ENCODE measurements at places on chromosomes 12 and 14.

- DNase-seq: no peak
These were observed 1.4 kb upstream of the DNAJC14 start for GRCh38 chr12:55830601-55831446.

DNA sequence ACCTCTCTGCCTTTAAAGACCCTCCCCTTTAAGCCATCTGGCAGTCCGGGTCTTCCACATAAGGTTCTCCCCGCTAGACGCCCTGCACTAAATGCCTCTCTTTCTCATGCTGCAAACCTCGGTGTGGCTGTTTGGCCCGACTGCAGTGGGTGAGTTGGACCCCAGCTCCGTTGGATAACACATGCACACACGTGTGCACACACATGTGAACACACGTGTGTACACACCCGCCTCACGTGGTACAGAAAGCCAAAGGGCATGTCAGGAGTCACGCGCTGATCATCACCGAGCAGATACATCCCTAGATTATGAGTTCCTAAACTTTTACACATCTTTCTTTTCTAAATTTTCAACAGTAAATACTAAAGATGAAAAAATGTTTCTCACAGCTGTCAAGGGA, 68.3 kb downstream of the RIMBP2 start:
- DNase-seq: no peak

DNA sequence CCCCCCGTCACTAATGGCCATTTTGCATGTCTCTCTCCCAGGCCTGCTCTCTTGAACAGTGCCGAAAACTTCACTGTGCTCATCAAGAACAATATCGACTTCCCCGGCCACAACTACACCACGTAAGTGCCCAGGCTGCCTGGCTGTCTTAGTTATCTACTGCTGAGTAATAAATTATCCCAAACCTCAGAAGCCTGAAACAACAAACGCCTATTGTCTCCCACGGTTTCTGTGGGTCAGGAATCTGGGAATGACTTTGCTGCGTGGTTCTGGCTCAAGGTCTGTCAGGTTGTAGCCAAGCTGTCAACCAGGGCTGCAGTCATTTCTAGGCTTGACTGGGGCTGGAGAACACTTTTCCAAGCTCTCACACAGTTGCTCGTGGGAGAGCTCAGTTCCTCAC, 32.6 kb downstream of the P2RX7 start:
- peak; percentile 27 for DNase-seq

DNA sequence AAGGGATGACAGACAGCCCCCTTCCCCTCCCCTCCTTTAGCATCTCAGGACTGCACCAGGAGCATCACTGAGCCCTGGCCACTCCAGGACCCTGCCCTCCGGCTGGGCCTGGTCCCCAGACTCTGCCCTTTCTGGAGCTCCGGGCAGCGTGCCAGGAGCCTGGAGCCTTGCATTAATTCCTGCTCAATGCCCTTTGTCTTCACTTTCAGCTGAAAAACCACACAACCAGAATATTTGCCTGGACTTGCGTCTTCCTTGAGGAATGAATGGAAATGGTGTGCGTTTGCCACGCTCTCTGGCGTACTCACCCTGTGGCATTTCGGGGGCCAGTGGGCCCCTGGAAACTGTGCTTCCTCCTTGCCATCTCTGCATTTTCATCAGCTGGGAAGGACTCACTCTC, 8.5 kb upstream of the RFLNA start:
- DNase-seq: peak; percentile 43

DNA sequence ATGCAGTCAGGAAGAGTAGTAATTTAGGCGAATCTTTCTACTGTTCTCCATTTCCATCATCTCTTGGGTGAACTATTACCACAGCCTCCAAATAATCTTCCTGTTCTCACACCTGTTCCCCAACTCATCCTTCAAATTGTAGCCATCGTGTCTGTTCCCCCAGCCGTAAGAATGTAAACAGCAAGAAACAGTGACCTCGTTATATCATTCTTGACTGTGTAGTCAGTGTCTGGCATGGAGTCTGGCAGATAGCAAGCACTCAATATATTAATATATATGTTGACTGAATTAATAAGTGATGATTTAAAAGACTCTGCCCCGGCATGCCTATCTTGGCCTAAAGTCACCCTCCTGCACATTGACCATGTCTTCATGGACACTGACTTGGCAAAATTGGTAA, 20.3 kb downstream of the PDE6H start:
- DNase-seq: no peak

- no peak for DNase-seq
These were observed 59.9 kb downstream of the ZFYVE21 start for GRCh38 chr14:103775506-103775905.

DNA sequence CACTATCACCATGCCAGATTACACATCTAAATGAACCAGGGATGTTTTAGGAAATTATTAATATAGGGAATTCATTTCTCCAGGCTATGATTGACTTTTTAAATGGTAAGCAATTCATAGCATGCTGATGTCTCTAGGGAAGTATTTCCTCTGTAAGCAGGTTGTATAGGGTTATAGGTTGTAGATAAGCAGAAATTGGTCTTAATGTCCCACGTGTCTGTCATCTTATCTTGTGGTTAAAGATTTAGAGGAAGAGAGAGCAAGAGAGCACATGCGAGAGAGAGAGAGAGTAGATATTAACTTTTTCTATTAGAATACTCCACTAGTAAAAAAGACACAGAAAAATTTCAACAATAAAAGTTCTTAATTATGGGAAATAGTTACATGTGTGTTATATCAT, 32.6 kb downstream of the TRHDE start:
- no peak for DNase-seq

GRCh38 chr12:117847371-117847770, 121.4 kb downstream of the KSR2 start:
- no peak for DNase-seq

- DNase-seq: peak; percentile 78
These were observed at the start of gene GPR132 for GRCh38 chr14:105065280-105066228. Gene GPR132, minus strand, starts transcription at chr14:105065430. Its CDS starts 10,010 bp downstream, at chr14:105055420.

- DNase-seq: no peak
These were observed 188.5 kb downstream of the KIF26A start for GRCh38 chr14:104326848-104327247.

DNA sequence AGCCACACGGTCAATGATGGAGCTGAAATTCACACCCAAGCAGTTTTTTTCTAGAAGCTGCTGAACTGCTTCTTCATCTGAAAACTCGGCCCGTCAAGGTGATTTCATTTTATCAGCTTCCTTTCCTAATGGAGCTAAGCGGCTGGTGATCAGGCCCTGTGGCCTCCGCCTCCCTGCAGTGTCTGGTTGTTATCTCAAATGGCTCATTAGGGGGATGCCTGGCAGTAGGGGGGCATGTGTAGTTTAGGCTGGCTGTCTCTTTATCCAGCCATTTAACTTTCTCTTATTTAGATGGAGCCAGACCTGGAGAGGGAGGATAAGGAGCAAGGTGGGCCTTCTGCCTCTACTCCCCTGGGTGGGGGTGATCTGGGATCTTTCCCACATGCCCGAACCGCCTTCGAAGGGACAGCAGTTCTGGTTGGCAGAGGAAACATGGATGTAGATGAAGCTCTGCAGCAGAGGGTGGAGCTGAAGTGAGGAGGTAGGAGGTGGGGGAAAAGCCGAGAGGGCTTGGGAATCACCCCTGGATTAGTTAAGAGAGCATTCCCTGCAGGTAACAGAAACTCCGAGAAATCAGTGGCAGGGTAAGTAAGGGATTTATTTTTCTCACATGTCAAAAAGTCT, 64.4 kb downstream of the TGFB3 start:
- no peak for DNase-seq

DNA sequence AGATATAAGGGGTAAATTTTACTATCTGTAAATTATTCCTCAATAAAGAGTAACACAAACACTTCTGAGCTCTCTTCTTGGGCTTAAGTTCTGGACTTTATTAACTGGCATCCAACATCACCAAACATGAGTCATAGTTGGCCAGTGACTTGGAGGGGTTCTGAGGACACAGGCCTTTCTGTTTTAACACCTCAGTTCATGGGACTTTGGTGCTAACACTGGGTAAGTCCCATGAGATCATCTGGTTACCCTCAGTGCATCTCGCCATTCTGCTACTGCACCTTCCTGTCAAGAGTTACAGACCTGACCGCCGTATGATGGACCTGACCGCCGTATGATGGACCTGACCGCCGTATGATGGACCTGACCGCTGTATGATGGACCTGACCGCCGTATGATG, 9.9 kb downstream of the SLC15A4 start:
- peak; percentile 35 for DNase-seq

DNA sequence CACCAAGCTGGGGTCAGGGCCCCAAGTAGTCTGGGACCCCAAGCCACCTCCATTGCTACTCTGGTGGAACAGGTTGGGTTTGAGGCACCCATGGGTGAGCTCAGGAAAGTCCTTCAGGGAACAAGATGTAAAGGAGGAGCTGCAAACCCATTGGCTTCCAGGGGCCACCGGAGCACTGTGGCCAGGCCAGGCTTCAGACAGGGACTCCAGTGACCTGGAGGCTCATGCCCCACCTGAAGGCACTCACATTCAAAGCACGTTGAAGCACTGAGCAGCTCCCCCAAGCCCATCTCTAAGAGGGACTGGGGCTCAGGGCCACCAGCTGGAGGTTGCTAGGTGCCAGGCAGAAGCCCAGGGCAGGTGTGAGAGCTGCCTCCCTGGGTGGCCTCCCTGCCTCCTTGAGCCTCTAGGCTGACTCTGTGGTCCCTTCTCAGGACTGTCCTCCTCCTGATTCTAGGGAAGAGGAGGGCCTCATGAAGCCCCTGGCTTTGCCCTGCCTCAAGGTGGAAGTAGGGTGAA, 49.1 kb downstream of the FAM222A start:
- no peak for DNase-seq

- DNase-seq: no peak
These were observed 72.2 kb downstream of the DACT1 start for GRCh38 chr14:58709949-58710348.

- no peak for DNase-seq
These were observed 44.2 kb downstream of the ARID2 start for GRCh38 chr12:45773747-45774146.

DNA sequence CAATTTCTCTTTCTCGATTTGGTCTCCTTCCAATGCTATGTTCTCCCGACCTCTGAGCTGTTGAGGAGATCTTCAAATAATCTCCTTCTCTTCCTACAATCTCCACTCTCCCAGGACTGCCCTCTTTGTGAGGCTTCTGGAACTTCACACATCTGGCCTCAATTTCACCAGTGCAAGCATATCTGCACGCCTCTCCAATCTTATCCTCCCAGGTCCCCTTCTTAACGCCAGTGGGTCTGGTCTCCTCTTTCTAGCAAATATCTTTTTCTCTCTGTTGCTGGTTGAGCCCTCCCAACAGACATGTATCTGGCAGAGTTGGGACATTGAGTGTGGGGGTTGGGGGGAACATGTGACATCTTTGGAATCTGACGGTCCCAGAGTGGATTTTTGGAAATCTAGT, 17.9 kb downstream of the RTL1 start:
- no peak for DNase-seq

DNA sequence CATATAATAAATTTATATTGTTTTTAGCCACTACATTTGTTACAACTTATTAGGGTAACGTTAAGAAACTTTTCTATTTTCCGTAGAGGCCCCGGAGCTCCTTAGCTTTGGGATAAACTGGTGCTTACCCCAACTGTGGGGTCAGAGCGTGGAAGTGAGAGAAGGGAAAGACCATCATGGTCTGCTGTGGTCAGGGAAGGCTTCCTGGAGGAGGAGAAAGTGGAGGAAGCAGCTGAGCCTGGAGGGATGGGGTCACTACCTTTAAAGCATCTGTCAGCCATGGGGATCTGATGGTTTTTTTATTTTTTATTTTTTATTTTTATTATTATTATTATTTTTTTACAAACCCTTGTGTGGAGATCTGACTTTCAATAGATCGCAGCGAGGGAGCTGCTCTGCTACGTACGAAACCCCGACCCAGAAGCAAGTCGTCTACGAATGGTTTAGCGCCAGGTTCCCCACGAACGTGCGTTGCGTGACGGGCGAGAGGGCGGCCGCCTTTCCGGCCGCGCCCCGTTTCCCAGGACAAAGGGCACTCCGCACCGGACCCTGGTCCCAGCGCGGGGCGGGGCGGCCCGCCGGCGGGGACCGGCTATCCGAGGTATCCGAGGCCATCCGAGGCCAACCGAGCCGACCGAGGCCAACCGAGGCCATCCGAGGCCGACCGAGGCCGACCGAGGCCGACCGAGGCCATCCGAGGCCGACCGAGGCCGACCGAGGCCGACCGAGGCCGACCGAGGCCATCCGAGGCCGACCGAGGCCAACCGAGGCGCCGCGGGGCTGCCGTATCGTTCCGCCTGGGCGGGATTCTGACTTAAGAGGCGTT, 1101.2 kb upstream of the TMEM132C start:
- DNase-seq: peak; percentile 93

DNA sequence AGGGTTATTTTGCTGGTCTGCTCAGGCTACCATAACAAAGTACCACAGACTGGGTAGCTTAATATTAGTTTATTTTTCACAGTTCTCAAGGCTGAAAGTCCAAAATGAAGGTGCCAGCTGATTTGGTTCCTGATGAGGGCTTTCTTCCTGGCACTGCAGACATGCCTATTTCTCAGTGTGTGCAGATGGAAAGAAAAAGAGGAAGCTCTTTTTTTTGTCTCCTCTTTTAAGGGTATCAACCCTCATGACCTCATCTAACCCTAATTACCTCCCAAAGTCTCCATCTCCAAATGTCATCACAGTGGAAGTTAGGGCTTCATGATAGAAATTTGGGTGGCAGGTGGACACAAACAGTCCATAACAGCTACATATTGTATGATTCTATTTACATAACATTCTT, 25.0 kb upstream of the POLR3B start:
- no peak for DNase-seq

DNA sequence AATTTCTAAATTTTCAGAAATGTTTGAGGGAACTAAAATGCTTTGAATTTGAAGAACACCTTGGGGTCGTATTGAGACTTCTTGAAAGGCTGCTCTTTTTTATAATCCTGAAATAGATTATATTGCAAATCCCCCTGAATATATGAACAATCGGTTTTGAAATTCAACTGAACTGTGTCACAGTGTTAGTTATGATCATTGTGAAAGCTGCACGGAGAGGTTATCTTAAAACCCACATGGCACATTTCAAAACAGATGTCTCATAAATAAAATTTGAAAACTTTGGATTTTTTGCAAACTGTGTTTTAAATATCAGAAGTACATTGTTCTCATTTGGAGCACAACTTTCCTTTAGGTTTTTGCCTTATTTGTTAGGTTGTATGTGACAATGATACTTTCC, 218.4 kb downstream of the TMEM117 start:
- no peak for DNase-seq

DNA sequence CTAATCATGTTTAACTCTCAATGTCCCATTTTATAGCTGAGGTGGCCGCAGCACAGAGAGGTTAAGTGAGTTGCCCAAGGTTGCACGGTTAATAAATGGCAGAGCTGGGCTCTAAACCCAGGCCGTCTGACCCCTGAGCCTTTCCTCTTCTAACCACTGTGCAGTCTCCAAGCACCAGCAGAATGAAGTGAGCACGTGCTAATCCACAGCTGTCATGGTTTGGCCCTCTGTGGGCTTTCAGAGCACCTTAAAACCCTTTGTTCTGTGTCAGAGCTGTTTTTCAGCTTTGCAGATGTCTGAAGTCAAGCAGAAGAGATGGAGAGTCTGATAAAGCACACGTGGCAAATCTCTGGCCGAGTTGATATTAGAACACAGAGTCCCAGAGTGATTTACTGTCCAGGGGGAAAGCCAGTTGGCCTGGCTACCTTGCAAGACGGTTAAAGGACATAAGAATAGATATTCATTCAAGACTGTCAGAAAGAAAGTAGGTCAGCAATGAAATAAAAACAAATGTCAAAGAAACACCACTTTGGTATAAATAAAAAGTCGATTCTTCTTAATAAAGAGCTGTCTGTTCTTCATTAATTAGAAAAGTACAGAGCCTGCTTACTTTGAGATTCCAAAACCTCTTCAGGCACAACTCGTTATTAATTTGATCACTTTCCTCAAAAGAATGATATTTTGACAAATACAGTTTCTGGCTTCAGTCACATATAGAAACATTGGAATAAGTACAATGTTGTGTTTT, 107.3 kb downstream of the CRADD start:
- DNase-seq: peak; percentile 69
